DND-41 (cell line): ENCODE measurements at places on chromosomes 6 and 20.

GRCh38 chr6:42923666-42924065, 5.6 kb upstream of the CNPY3 start:
- DNase-seq, result no peak

DNA sequence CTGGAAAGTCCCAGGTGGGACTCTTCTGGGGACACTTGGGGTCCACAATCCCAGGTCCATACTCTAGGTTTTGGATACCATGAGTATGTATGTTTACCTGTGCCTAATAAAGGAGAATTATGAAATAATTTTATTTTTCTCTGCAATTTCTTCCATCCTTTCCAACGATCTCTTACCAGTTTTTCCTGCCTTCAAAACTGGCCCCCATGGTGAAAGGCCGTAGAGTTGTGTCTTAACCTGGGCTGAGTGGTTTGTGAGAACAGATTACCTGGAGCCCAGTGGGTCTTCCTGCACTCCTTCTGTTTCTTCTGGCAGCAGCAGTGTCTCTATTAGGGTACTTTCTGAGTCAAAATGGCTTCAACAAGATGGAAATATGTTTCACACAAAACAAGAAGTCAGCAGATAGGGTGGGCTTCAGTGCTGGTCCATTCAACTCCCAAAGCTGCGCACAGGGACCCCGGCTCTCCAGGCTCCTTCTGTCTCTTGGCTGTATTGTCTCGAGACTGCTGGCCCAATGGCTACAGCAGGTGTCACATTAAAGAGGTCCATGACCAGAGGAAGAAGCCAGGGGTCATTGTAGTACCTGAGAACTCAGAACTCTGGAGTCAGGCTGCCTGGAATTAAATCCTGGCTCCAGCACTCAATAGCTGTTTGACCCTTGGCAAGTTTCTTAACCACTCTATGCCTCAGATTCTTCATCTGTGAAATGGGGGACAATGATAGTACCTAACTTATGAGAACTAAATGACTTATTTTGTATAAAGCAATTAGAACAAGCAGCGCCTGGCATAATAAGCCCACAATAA, 10.5 kb upstream of the RBCK1 start:
- DNase-seq, result no peak

- no peak for DNase-seq
Observed at GRCh38 chr6:1025821-1026220, 286.1 kb upstream of the FOXQ1 start.

DNA sequence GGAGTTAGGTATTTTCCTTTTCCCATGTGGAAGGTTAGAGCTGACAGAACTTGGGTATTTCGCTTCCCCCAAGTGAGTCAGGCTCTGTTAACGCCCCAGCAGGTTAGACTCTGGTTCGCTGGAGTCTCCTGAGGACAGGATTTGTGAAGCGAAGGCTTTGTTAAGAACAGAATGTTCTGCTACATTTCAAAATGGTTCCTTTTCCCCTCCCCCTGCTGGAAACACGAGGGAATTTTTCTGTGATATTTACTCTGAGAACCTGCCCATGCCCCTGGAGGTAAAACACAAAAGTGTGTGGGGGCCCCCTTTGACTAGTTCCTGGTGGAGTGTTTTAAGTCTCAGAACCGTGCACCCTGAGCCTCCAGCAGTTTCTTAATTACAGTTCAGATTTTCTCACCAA, 731.4 kb upstream of the CITED2 start:
- no peak for DNase-seq

DNA sequence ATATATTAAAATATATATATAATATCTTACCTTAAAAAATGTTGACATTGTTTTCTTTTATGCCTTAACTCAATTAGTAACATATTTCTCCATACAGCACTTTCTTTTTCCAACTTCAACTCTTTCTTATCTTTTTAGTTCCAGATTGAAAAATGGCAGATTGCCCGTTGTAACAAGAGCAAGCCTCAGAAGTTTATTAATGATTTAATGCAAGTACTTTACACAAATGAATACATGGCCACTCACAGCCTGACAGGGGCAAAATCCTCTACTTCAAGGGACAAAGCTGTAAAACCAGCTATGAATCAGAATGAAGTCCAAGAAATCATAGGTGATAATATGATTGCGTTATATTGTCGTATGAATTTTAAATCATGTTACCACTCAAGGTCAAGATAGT, 29.4 kb upstream of the KIAA1586 start:
- DNase-seq, result no peak

GRCh38 chr6:169340395-169340794, 86.7 kb upstream of the THBS2 start:
- no peak for DNase-seq

- DNase-seq, result no peak
Observed at GRCh38 chr20:19658137-19658536, 99.9 kb upstream of the RIN2 start.

- DNase-seq, result no peak
Observed at GRCh38 chr6:116419069-116419786, 41.9 kb upstream of the CALHM6 start.

- DNase-seq, result no peak
Observed at GRCh38 chr6:105322499-105323225, 80.2 kb downstream of the PREP start.
